ENCODE measurements at places on chromosomes 5 and 9. TPM values are rescaled to one million over a fixed set of nuclear protein-coding genes. Genes with fewer than 3 reads are reported as not detected.

DNA sequence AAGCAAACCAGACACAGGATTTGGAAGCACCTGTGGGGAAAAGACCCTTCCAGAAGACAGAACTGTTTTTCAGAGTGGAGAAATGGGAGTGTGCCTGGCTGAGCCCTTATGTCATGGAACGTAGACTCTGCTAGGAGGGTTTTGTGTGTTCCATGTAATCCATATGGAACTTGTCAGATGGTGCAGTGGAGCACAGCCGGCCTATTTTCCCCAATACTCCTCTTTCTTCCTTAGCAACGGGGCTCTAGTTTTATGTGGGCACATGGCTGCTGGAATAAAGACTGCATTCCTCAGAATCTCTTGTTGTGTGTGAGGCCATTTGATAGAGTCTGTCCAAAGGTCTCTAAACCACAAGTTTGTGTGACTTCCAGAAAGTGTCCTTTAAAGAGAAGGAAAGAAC, 284.0 kb downstream of the DRD1 start:
- DNase-seq = no peak

- no peak for DNase-seq
Observed at GRCh38 chr5:114686356-114686755, 324.5 kb downstream of the KCNN2 start.

PROB1 gene
- total RNA-seq = 2.4 TPM

GRCh38 chr5:59066367-59067163, 483.7 kb downstream of the RAB3C start:
- no peak for DNase-seq

DNA sequence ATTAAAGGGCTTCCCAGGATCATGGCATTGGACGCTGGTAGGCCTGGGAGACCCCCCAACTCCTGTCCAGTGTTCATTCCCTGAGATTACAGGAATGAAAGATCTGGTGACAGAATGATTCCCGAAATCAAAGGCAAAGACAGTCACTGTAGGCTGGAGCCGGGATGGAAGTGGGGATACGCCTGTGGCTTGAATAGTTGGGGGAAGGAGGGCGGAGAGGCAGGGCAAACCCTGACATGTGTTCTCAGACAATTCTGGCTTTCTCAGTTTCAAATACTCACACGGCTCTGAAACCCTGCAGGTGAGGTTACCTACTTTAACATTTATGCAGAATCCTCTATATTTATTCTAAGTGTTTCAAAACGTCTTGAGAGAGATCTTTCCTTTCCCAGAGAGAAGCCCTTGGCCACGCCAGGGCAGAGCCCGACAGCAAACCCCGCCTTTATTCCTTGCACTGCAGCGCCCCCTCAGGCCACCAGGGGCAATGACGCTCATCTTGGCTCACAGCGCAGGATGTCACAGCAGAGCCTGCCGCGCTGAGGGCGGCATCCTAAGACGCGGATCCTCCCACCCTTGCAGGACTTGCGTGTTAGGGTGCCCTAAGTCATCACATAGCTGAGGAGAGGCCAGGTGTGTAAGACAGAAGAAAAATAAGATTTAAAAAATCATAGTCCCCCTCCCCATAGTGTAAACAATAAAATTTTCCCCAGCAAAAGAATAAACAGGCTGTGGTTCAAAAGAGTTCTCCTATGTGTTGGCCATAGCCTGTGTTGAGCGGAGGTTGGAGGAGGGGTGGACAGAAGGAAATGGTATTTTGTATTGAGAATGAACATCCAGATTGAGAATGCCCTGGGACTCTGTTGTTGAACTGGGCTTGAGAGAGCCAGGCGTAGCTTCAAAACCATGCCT, 284.5 kb downstream of the NTRK2 start:
- DNase-seq = peak; percentile 85

- DNase-seq = no peak
Observed at GRCh38 chr5:2169430-2169808, 286.7 kb upstream of the IRX4 start.

- DNase-seq = no peak
Observed at GRCh38 chr9:76703270-76703669, 61.0 kb upstream of the PCA3 start.

DNA sequence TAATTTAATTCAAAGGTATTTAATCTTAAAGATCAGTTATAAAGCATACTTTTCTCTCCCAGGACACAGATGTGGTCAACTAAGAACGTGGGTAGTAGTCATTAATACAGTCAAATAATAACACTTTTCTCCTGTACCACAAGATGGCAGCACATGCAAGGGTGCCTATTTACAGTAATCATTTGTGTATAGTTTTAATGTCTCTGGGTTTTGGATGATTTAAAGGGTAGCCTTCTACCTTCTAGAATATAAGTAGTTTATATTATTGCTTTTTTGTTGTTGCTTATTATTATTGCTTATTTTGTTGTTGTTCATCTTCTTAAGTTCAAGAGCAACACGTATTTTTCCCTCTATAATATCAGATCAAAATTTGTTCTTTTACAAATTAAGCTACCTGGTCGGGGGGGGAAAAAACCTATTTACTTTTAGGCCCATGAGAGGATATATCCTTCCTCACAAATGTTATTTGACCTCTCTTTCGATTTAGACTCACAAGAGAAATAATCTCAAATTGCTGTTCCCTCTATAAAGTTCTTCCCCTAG, 59.6 kb upstream of the SLC27A6 start:
- DNase-seq = peak; percentile 45

SLC1A1 gene
- total RNA-seq = 5.0 TPM

SNAPC3 gene
- 40.5 TPM for total RNA-seq

DNA sequence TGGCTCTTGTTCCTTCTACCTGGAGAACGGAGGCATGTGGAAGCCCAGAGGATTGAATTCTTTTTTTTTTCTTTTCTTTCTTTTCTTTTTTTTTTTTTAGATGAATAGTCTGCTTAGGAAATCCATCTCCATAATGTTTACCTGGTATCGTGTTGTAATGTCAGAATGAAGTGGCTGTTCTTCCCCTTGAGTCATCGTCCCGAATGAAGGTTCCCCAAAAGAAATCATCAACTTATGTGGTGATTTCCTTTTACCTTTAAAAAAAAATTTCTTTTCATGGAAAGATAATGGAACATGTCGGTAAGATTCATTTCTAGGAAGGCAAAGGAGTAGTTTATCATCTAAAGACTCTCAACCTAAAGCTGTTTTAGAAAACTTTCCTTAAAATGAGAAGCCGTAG, 59.7 kb downstream of the DOCK8 start:
- DNase-seq = no peak

GRCh38 chr5:172439785-172440477, 14.4 kb downstream of the SH3PXD2B start:
- no peak for DNase-seq

GRCh38 chr5:31435730-31436129, 96.2 kb downstream of the DROSHA start:
- DNase-seq = no peak

DNA sequence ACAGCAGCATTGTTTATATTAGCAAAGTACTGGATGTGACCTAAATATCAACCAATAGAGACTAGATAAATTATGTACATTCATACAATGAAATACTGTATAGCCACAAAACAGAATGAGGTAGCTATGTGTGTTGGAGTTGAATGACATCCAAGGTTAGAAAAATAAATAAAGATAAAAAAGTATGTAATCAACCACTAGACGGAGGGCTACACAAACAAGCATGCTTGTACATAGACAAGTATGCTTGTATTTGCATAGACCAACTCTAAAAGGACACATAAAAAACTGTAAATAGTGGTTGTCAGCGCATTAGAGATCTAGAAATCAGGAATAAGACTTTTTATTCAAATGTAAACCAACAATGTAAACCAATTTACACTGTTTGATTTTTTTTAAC, 3.0 kb downstream of the FEM1C start:
- DNase-seq = no peak

DNA sequence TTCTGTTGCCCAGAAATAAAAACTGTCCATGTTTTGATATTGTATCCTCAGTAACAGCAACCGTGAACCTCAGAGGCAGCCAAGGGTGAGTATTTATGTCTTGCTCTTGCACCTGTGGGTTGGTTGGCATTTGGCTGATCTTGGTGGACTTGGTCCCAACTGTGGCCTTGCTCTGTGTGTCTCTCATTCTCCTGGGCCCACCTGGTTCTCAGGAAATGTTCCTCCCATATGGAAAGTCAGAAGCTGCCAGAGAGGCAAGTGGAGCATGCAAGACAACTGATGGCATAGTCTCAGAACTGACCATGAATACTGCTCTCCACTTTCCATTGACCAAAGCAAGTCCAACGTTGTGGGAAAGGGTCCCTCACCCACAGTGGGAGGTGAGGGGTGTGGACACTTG, 13.6 kb upstream of the NINJ1 start:
- no peak for DNase-seq

GRCh38 chr5:138824516-138824915, 50.6 kb downstream of the LRRTM2 start:
- no peak for DNase-seq

GRCh38 chr9:98136489-98136888, 17.5 kb upstream of the TRIM14 start:
- no peak for DNase-seq

- DNase-seq = no peak
Observed at GRCh38 chr9:38228331-38229103, 159.5 kb upstream of the SHB start.

GABRA6 gene
- not detected for total RNA-seq

GRCh38 chr9:136975644-136976043, 1.7 kb upstream of the PTGDS start:
- no peak for DNase-seq

DNA sequence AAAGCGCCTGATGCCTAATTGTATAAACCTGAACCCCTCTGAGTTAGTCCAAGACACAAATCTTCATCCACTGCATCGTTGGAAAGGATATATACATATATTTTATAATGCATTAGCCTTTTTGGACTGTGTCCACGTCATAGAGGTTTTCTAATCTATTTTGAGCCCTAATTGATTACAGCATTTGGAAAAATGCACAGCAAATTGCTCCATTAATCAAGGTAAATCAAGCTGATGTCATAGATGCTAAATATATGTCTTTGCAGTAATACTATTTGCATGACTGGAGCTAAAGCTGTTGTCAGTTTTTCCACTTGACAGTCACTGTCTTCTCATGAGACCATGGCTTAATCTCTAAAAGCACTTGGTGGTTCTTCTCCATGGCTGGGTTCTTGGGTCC, 483.5 kb upstream of the TNC start:
- no peak for DNase-seq
